ENCODE measurements at places on chromosomes 2 and 18. TPM values are rescaled to one million over a fixed set of nuclear protein-coding genes. Genes with fewer than 3 reads are reported as not detected.

The CHST9 gene
- not detected for total RNA-seq

The GALR1 gene
- not detected for total RNA-seq

The SP140 gene
- 117 TPM for total RNA-seq

The PLEKHA3 gene
- total RNA-seq, result 24.0 TPM
